ENCODE measurements at places on chromosomes 3 and 15. TPM values are rescaled to one million over a fixed set of nuclear protein-coding genes. Genes with fewer than 3 reads are reported as not detected.

Gene GALNT15
- 130 TPM for total RNA-seq

Gene SERPINI1
- total RNA-seq = 9.4 TPM

Gene ST8SIA2
- not detected for total RNA-seq

Gene A4GNT
- total RNA-seq = not detected

Gene CIDEC
- total RNA-seq = 1.2 TPM

Gene CACNA2D2
- 2.6 TPM for total RNA-seq
